ENCODE measurements at places on chromosomes 1 and 21. TPM values are rescaled to one million over a fixed set of nuclear protein-coding genes. Genes with fewer than 3 reads are reported as not detected.

BSND gene
- total RNA-seq = not detected

ACTA1 gene
- 0.13 TPM for total RNA-seq

NEGR1 gene
- not detected for total RNA-seq

ARHGAP30 gene
- total RNA-seq = 0.05 TPM

F3 gene
- 3.3 TPM for total RNA-seq

TSSK3 gene
- total RNA-seq = 0.07 TPM

EXO1 gene
- 24.6 TPM for total RNA-seq

DMRTA2 gene
- 0.13 TPM for total RNA-seq

RNU5D-1 gene
- total RNA-seq = not detected
